Amniotic epithelial cell (primary cell): ENCODE measurements at places on chromosomes 6 and 20.

- DNase-seq, result no peak
Observed at GRCh38 chr20:47765691-47766594, 19.3 kb downstream of the SULF2 start.

DNA sequence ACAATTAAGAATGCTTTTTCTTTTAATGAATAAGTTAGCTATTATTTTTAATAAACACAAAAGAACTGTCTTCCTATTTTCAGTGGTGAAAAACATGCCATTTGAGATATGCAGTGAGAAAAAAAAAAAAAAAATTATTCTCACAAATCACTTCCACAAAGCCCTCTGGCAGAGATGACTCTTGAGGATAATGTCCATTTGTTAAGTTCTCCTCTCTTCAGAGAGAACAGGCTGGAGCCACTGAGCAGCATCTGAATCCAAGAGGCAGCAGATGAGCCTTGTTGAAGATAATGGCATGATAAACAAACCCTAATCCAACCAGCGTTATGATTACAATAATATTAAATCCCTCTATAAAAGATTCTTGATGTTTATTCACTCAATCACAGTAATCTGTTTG lies 105.0 kb downstream of the PTPRK start:
- no peak for DNase-seq

DNA sequence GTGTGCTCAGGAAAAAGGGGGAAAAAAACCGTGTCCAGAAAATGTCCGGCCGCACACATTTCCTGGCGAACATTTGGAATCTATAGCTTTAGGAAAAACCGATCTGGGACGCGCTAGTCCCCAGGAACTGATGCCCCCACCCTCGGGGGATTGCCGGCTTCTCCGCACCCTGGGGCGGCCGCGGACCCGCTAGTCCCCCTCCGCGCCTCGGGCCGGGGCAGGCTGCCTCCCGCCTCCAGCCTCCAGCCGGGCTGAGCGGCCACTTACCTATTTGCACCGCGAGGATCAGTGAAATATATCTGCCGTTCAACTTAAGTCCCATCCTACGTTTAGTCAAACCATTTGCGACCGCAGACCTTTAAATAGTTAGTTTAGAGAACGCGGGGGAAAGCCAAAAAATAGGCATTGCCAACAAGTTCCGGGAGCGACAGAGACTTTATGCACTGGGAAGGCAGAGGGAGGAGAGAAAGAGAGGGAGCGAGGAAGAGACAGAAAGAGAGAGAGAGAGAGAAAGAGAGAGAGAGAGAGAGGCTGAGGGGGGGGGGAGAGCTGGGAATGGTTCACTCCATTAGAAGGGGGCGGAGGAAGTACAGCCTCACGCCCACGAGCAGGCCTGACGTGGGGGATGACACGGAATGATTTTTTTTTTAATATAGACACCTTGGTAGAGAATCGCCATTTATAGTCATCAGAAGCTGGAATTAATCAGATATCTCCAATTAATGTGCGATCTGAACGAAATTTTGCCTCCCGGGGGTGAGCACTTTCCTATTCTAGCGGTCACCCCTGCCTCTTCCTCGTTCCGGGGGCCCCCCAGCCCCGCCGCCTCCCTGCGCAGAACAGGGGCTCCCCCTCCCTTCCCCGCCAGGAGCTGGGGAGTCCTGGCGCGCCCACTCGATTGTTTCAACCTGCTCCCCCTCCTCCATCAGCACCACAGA lies at the start of gene NRN1:
NRN1 (minus strand) TSS at position 498 of the 938 bp plus-strand sequence; CDS start at position 322, 176 bp downstream.
- DNase-seq, result no peak

DNA sequence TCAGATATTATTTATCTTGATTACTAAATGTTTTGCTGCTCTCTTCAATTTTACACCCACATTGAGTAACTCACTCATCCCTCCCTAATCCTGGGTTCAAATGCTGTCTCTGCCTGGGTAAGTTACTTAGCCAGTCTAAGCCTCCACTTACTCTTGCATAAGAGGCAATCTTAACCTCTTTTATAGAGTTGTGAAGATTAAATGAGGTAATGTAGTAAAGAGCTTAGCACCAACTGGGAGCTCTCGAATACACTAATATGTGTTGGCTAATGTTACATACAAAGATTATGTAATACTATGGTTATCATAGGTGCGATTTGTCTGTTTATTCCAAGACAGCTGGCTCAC lies 134.4 kb upstream of the STMND1 start:
- DNase-seq, result peak; percentile 70

- DNase-seq, result peak; percentile 37
Observed at GRCh38 chr6:162099685-162100084, 627.9 kb downstream of the PRKN start.

GRCh38 chr6:1709234-1709641 lies 99.5 kb downstream of the FOXC1 start:
- no peak for DNase-seq

DNA sequence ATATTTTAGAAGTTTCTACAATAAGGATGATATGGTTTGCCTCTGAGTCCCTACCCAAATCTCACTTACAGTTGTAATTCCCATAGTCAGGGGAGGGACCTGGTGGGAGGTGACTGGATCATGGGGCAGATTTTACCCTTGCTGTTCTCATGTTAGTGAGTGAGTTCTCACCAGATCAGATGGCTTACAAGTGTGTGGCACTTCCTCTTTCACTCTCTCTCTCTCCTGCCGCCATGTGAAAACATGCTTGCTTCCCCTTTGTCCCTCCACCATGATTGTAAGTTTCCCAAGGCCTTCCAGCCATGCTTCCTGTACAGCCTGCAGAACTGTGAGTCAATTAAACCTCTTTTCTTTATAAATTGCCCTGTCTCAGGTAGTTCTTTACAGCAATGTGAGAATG lies 527.5 kb upstream of the ID4 start:
- DNase-seq, result no peak

- no peak for DNase-seq
Observed at GRCh38 chr6:13548500-13549210, 25.7 kb upstream of the SIRT5 start.

DNA sequence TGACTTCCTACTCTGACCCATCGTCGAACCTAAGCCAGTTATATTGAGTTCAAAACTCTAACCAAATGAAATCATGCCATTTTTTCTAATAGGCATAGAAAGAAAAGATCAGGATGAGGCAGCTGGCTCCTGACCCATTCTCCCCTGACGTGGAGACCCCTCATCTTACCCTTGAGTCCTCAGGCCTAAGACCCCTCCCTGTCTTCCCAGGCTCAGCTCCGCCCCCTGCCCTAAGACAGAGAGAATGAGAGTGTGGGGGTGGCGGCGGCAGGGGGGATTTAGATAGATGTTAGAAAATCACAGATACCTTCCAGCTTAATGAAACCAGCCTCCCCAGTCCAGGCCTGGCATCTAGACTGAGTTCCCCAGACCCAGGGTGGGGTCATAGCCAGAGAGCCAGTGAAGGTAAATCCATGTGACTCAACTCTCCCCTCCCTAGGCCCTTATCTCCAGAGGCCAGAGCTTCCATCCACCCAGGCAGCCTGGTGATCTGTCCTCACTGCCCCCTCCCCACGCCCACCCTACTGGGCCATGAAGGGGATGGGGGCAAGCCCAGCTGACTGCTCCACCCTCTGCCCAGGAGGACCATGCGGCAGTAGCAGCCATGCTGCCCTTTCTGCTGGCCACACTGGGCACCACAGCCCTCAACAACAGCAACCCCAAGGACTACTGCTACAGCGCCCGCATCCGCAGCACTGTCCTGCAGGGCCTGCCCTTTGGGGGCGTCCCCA lies 6.8 kb downstream of the TMEM63B start:
- no peak for DNase-seq

GRCh38 chr20:20849161-20849560 lies 136.7 kb upstream of the RALGAPA2 start:
- no peak for DNase-seq

- peak; percentile 16 for DNase-seq
Observed at GRCh38 chr20:24206995-24207394, 218.4 kb upstream of the GGTLC1 start.

GRCh38 chr20:50735813-50736212 lies 4.4 kb downstream of the PARD6B start:
- DNase-seq, result no peak

DNA sequence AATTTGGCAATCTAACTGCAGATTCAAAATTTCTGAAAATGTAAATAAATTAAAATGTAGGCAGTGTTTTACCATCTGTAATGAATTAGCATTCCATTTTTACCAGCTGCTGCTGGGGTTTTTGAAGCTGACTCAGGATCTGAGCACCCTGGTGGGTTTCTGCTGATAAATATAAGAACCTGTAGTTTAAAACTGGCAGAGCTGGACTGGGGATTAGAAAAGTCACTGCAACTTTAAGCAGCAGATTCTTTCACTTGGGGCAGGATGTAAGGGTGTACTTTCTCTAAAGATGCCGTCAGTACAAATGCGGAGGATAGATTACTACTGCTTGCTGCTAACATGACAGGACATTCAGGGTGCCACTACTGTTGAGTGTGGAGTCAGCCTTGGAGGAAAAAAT lies 341.8 kb downstream of the CDKAL1 start:
- peak; percentile 47 for DNase-seq

DNA sequence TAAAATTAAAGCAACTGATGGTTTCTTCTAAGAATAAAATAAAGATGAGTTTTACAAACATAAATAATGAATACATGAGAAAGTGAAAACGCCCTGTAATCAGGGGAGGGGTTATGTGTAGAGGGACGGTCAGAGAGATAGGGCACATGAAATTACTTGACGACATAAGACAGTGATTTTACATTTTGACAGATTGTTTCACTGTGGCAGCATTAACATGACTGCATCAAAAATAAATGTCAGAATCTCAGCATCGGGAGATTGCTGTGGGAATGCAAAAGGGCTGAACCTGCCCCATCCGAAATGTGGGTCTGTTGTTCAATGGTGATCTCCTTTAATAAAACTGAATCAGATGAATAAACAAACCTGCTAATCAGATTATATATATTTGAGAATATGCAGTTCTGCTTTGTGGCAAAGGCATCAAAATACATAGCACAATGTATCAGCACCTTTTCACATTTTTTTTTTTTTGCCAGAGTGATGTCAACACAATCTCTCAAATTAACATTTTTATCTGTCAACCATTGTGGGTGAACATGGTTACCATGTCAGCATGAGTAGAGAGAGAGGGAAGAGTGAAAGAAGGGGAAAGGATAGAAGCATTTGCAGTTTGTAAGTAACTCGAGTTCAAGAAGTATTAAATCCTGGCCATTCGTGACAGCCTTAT lies 177.1 kb upstream of the MAN1A1 start:
- no peak for DNase-seq

- DNase-seq, result no peak
Observed at GRCh38 chr20:59603781-59604541, at the start of gene PHACTR3. PHACTR3 (plus strand) TSS chr20:59604540; CDS start chr20:59605015, 475 bp downstream.
